ENCODE measurements at places on chromosomes 3 and 15.

- no peak for DNase-seq
These were observed 15.6 kb downstream of the CHST2 start for GRCh38 chr3:143135150-143135549.

DNA sequence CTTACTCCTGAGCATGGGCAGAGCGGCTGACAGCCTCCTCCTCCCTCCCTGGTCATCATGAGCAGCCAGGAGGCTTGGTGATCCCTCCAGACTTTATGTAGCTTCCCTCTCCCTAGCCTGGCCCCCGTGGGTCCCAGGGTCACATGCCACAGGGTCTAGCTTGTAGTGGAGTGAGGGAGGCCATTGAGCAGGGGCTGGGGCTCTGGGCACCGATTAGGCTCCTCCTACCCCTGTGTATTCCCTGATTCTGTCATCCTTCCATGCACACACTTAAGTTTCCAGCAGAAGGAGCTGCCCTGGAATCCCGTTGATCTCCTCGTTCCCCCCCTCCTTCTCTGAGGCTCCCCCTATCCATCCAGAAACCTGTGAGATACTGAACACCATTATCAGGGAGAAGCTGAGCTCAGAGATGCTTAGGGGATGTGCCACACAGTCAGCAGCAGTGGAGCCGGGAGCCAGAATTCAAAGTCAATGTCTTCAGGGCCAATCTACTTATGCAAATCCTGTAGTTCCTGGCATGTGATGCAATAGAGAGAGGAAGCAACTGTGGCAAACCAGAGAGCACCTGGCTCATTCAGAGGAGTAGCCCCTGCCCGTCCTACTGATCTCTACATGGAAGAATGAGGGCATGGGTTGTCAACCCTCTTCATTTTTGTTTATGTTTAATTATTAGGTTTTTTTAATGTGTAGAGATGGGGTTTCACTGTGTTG lies 17.2 kb downstream of the CCDC33 start:
- no peak for DNase-seq

GRCh38 chr15:71182522-71182921 lies 67.3 kb downstream of the THSD4 start:
- DNase-seq, result no peak

- no peak for DNase-seq
These were observed 209.5 kb downstream of the NAALADL2 start for GRCh38 chr3:175068587-175068986.

DNA sequence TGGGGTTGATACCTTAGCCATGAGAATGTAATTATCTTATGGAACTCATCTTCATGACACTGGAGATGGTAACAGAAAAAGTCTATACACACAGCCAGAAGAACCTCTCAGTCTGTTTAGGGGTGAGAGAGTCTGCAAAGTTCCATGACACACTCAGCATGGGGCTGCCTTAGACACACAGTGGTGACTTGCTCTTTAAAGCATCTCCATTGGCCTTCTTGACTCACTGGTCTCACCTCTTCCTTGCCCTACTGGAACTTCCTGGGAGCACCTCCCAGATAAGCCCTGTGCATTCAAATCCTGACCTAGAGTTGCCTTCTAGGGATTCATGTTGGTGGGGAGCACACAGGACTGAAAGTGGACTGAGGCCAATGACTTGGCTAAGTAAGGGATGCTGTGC lies 9.3 kb downstream of the MAGI1 start:
- DNase-seq, result no peak

- no peak for DNase-seq
These were observed 467 bp downstream of the PIF1 start for GRCh38 chr15:64824929-64825430.

DNA sequence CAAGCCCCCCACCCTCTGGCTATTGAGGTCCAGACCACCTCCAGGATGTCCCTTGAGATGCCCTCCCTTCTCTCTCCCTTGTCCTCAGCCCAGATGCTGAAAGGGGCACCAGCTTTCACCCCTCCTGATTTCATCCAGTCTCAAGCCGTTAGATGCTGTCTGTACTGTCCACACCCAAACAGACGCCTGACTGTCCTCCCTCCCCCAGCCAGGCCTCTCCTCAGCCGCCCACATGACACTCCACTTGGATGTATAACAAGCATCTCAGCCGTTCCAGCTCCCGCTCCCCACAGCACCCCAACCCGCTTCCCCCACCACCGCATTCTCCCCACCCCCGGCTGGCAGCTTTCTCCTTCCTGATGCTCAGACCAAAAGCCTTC lies 25.0 kb upstream of the CYP11A1 start:
- DNase-seq, result no peak

DNA sequence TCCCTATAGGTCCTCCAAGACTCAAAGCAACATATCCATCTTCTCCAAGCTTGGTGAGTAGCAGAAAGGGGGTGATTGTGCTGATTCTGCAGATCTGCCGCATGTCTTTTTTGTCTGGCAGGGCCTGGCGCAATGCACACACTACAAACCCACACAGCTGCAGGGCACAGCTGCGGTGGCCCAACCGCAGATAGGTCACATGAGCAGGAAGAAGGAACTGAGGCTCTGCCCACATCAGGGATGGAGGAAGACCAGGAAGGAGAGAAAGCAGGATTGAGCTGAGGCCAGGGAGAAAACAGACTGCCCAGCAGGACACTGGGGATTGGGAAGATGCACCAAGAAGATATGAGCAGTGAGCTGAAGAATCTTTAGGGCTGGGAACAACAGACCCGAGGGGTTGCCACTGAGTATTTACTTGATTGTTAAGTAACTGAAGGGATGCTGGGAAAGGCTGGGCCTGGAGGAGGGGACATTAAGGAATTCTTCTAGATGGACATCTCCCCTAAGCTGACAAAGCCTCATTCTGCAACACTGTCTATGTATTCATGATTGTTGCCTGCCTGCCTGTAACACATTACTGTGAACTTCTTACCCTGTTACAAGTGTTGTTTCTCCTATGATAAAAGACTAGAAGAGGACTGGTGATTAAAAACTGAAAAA lies 126.7 kb downstream of the MYLK start:
- DNase-seq, result no peak

DNA sequence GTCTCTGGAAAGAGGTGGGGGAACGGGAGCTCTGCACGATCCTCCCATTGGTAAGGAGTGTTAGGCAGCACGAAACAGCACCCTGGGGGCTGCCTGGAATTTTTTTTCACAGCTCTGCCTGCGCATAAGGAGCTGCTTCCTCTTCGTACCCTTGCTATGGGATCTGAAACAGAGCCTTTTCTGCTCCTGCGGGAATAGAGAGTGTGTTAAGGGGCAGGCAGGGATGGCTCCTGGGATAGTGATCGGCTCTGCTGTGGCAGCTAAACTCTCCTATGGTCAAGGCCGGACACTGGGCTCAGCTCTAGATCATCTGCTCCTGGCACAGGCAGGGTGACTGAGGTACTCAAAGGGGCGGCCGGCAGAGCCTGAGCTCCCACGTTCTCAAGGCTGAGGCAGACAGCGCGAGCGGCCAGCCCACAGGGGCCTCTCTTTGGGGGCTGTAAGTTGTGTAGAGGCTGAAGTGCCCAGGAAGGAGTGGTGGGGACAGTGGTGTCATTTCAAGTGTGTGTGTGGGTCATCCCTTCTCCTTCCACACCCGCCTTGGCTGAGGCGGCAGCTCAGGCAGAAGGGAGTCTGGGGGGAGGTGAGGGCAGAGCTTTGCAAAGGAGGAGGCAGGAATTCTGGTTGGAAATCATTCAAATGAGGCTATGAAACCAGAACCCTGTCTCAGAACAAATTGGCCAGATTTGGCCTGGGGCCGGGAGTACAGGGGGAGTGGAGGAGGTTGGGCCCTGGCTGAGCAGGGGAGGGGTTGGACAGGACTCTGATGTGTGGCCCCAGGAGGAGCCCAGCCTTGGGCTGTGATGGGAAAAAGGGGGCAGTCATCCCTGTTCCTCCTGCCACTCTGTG lies 31.0 kb downstream of the EPHB3 start:
- no peak for DNase-seq

DNA sequence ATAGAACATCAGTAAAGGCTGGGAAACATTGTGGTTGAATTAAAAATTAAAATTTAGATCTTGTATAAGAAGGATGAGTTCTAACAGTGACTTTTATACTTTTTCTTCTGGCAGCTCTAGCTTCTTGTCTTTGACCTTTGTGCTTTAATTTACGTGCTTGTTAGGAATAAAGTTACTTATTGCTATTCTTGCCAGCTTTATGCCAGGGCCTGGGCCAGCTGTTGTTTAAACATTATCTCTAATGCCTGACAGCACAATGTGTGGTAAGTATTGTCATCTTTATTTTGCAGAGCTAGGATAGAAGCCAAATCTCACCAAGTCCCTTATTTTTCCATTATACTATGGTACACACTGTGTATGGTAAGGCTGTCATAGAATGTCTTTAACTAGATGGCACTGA lies 766.7 kb upstream of the GOLIM4 start:
- no peak for DNase-seq

GRCh38 chr3:41103200-41103599 lies 96.1 kb upstream of the CTNNB1 start:
- no peak for DNase-seq

- DNase-seq, result no peak
These were observed 41.4 kb downstream of the NFKBIZ start for GRCh38 chr3:101890716-101891115.

DNA sequence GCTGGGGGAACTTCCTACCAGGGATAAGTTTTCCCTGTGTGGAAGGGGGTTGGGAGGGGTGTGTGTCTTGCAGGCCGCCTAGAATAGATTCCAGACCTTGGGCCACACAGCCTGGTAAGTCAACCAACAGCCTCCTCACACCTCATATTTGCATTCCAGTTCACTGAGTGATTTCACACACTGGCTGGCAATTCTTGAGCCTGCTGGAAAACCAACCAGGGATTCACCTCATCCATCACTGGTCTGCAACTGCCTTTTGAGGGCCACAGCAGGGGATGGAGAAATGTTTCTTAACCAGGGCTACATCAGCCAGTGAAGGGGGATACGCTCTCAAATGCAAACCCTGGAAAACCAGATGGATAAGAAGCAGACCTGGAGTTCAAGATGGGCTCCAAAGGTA lies 2.0 kb downstream of the FSTL1 start:
- no peak for DNase-seq

GRCh38 chr15:70702584-70702983 lies 60.8 kb downstream of the UACA start:
- no peak for DNase-seq

DNA sequence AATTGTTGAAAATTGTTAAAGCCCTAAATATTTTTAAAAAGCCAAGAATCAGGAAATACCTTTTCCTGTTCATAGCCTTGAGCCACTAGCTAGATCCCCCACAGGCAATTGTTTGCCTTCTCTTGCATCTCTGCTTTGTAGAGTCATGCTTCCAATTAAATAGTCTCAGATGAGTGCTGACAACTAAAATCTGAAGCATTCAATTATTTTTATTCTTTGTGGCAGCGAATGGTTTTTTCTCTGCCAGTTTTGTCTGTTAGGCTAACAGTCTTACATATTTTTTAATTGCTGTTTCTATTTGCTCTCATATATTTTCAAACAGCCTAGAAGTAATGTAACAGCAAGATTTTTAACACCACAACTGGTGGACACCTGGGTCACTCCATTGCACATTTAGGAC lies 277.1 kb upstream of the GBE1 start:
- no peak for DNase-seq

- no peak for DNase-seq
These were observed 78.0 kb upstream of the SLC6A6 start for GRCh38 chr3:14324224-14324944.

- DNase-seq, result no peak
These were observed 207.2 kb downstream of the IGSF11 start for GRCh38 chr3:118827446-118827845.

DNA sequence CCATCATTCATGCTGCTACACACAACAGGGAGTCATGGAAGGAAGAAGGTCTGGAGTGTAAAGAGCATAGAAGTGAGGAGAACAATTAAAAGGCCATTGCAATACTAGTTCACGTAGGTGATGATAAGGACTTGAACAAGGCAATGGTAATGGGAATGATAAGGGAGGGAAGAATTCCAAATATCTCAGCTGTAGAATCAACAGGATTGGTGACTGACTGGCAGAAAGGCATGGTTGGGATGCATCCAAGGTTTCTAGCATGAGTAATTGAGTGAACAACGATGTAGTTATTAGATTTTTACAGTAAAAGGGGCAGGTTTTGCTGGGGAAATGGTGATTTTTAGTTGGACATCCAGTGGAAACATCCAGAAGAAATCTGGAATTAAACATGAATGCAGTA lies 2.4 kb upstream of the SEC62 start:
- DNase-seq, result no peak

DNA sequence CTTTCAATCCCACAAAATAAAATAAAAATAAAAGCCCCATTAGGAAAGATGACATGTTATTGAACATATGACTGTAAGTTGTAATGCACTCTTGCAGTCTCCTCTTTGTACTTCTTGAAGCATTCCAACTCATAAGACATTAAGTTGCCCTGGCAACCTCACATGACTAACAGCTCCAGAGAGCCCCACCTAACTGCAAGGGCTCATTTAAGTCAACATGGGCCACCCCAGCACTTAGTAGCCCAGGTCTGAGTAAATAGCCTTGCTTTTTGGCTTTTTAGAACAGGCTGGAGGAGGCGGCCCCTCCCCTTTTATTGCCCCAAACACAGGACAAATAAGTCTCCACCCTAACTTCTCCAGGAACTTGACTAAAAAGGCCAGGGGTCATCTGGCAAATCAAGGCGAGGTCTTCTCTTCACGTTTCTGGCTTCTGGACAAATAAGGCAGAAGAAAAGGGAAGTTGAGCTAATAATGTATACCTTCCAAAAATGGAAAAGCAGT lies 135.1 kb downstream of the TMCO5A start:
- no peak for DNase-seq

DNA sequence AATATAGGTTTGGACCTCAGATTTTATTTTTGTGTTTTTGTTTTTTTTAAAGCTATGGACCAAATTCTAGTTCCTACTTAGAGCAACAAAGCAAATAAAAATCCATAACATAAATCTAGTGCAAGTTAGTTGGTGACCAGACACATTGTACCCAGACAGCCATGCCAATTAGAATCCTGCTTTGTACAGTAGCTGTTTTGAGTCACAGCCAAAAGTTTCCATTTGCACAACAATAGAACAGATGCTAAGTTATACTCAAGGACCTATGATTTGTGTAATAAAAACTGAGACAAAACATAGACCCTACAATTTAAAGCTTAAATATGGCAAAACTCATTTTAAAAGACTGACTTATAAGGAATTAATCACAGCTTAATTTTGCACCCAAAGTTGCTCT lies 513.1 kb upstream of the CBLB start:
- DNase-seq, result no peak

- no peak for DNase-seq
These were observed 49.4 kb upstream of the SPATA12 start for GRCh38 chr3:57011022-57011421.

DNA sequence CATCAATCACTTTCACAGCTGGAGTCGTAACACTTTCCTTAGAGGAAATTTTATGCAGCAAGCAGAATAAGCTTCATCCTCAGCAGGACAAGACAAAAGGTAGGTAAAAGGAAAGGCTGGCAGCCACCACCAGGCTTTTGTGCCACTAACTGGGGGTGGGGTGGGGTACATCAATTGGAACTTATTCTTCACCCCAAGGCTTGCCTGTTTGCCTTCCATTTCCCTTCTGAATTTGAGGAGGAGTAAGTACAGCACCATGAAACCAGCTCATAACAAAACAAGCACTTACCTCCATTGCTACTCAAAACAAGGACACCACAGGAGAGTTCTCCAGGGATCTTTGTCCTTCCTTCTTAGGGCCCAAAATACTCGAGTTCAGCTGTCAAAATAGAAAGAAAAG lies 296.8 kb downstream of the ARRDC4 start:
- no peak for DNase-seq

- DNase-seq, result no peak
These were observed 16.6 kb downstream of the NFKBIZ start for GRCh38 chr3:101865751-101866509.

GRCh38 chr3:48012659-48013058 lies 3.6 kb downstream of the MAP4 start:
- no peak for DNase-seq

- DNase-seq, result no peak
These were observed 101.1 kb downstream of the RYR3 start for GRCh38 chr15:33411596-33412540.
